GM20000 (cell line): ENCODE measurements at places on chromosomes 16 and 17.

DNA sequence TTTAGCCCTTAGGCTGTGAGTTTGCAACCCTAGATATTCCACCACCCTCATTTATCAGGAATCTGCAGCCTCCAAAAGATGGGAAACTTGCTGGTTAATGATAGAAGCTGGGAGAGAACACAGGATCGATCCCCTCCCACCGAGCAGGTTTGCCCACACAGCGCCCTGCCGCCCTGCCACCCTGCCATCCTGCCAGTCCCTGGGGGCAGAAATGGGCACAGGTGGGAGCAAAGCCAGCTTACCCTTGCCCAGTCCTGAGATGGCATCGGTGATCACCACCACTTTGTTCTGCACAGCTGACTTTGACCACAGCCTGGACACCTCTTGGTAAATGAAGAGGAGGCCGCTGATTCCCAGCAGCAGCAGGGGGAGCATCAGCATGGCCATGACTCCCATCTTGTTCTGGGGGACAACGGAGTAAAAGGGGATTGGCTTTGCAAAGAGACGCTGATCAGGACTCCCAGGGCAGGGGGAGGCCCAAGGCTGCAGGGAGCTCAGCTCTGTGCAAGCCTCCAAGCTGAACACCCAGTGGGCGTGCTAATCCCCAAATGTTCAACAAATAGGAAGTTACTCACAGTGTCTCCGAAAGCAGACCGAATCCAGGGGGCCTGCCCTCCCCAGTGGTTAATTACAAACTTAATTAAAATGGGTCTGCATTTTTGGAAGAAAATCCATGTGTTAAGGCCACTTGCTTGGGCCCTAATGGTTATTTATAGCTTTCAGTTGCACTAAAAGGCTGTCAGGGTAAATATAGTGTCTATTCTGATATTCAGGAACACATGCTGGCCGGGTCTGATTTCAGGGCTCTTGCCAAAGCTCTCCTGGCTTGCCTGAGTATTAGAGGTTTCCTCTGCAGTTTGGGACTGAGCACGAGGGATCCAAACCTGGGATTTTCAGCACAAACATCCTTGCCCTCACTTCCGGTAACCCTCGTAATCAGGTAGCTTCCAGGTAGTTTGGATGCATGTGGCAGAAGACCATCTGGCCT, at the start of gene DHRS7C:
Gene DHRS7C, minus strand, starts transcription at position 704 of the 988 bp plus-strand sequence. Its CDS starts 308 bp downstream, at position 396.
- no peak for DNase-seq

- DNase-seq: no peak
Observed at GRCh38 chr17:10748531-10749181, 18.8 kb upstream of the TMEM220 start.

- no peak for DNase-seq
Observed at GRCh38 chr17:78667091-78667490, 89.9 kb upstream of the DNAH17 start.

DNA sequence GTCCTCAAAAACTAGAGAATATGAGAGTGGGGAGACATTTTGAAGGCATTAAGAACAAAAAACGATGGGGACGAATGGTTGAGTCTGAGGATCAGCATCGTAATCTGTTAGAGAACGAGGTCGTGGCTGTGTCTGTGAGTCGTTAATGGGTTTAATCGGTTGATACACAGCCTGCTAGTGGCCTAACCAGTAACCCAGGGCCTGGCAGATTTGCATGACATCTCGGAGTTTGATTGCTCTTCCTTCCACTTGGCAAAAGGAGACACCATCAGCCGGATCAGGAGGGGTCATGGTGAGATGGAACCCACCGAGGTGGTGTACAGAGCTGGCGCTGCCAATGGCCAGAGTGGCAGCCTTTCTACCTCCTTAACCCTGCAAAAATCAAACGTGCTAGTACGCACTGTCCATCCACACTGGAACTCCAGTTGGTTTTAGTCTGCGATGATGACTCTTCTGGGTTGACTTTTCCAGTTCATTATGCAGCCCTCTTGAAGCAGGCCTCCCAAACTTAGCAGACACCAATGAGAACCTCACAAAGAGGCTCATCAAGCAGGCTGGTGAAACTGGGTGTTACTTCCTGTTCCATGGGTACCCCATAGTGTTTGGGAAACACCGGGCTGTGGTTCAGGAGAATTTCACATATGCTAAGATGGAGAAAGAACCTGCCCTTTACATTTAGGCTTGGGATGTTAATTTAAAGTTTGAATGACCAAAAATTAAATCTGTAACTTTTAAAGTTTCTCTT, 4.1 kb downstream of the HS3ST3B1 start:
- no peak for DNase-seq

GRCh38 chr16:51892293-51893007, 654.5 kb downstream of the TOX3 start:
- no peak for DNase-seq

DNA sequence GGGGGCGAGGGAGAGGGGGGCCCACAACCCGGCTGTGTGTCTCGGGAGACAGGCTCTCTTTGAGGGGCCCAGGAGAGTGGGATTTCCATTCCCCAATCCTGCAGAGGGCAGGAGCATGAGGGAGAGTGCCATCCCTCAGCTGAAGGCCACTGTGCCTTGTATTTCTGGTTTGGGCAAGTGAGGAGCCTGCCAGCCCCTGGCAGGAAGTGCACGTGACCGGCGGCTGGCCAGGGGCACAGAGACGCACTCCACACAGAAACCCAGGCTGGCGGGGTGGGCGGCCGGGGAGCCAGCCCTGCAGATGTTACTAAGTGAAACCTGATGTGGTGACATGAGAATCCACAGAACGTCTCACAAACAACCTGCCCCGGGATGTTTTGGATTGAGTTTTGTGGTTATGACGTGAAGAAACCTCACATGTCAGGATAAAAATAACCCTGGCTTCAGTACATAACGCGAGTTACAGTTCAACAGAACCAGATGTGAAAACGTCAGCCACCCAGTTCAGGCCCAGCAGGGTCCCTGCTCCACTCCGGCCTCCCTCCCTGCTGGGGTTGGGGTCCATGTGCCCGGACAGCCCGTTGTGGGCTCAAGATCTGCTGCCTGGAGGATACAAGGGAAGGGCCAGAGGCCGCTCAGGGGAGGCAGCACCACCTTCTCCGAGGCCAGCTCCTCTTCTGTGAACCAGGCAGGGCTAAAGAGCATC, 51.7 kb upstream of the MTSS2 start:
- DNase-seq: peak; percentile 86

GRCh38 chr17:27760069-27760885, 40.1 kb downstream of the NOS2 start:
- peak; percentile 59 for DNase-seq

GRCh38 chr16:3283543-3284447, 504 bp downstream of the ZNF263 start:
- DNase-seq: no peak

DNA sequence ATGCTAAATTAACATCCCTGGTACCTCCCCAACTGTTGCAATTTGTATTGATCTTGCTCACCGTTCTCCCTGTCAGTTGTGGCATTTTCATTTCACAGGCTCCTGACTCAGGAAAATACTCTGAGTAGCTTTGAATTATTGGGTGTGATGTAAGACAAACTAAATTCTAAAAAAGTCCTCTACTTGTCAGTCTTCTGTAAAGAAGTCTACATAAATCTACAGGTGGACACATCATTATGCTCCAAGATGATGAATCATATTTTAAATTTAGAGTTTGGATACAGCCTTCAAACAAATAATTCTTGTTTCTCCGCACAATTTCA, 47.2 kb downstream of the MARCHF10 start:
- DNase-seq: no peak

DNA sequence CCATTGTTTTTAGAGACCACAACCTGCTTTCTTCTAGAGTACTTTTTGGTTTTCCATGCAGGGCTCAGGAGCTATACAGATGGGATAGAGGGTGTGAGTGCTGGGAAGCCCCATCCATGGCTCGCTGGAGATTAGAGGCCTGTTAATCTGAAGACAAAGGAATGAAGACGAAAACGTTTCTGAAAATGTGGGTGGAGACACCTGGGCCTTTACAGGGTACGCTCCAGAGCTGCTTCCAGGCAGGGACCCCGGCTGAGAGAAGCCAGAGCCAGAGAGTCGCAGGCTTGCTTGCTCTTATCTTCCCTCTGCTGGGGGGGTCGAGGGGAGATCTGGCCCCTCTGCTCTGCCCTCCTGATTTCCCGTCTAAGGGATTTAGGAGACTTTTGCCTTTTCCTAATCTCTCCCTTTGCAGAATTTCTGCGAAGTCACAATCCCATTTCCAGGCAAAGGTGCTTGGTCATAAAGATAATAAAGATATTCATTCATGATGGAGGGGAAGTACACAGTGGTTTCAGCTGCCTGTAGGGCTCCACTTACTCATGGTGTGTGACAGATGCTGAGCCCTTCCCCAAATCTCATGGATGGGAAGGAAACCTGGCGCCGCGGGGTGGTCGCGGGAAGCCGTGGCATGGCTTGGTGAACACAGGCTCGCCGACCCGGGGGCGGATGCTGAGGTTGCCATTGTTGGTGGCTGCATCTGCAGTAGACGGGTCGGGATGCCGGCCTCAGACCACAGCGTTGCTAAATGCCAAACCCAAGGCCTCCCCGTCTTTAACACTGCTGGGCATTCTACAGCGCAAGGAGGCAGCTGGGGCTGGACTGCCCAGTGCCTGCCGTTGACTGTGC, 4.8 kb upstream of the SOCS3 start:
- DNase-seq: no peak

DNA sequence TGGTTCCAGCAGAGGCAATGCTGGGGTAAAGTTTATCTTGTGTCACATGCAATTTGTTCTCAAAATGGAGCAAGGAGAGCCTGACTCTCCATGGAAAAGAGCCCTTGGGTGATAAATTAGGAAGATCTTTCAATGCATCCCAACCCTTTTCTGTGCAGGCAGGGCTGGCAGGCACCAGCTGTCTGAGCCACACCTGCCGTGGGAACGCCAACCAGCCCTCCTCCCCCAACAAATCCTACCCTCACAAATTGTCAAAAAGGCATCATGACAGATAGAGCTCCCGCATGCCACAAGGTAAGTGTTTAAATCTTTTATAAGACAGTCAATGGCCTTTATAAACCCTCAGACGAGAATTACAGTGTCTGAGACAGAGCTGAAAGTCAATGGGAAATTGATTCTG, 418.5 kb upstream of the CDH5 start:
- no peak for DNase-seq

DNA sequence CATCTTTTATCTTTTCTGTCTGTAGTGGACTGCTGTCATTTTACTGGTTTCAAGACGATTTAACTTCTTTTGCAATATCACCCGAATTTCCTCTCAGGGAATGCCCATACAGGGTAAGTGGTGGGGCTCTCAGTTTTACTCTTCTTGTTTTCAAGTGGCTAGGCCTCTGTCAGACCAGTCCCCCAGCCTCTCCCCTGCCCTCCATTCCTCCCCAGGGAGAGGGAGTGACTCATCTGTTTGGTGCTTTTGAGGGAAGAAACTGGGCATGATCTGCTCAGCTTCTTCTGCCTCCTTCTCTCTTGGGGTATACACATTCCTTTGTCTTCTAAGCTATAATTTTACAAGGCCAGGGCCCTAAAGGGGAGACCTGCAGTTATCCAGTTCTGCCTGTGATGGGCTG, 332.0 kb downstream of the CBLN1 start:
- no peak for DNase-seq

GRCh38 chr16:75099738-75100602, 16.6 kb downstream of the LDHD start:
- no peak for DNase-seq

DNA sequence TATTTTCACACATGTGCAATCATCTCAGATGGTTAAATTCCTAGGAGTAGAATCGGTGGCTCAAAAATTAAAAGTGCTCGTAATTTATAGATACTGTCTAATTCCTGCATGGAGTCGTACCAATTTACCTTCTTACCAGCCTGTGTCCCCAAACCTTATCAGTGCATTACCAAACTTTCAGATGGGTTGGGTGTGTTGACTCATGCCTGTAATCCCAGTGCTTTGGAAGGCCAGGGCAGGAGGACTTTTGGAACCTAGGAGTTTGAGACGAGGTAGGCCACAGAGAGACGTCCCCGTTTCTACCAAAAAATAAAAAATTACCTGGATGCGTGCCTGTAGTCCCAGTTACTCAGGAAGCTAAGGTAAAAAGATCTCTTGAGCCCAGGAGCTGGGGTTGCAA, 34.5 kb upstream of the GPRC5B start:
- DNase-seq: no peak

GRCh38 chr16:84729716-84730320, 30.0 kb downstream of the USP10 start:
- no peak for DNase-seq

GRCh38 chr17:43740541-43740940, 18.1 kb downstream of the SOST start:
- DNase-seq: no peak

GRCh38 chr16:85281181-85281580, 168.9 kb upstream of the CIBAR2 start:
- no peak for DNase-seq

DNA sequence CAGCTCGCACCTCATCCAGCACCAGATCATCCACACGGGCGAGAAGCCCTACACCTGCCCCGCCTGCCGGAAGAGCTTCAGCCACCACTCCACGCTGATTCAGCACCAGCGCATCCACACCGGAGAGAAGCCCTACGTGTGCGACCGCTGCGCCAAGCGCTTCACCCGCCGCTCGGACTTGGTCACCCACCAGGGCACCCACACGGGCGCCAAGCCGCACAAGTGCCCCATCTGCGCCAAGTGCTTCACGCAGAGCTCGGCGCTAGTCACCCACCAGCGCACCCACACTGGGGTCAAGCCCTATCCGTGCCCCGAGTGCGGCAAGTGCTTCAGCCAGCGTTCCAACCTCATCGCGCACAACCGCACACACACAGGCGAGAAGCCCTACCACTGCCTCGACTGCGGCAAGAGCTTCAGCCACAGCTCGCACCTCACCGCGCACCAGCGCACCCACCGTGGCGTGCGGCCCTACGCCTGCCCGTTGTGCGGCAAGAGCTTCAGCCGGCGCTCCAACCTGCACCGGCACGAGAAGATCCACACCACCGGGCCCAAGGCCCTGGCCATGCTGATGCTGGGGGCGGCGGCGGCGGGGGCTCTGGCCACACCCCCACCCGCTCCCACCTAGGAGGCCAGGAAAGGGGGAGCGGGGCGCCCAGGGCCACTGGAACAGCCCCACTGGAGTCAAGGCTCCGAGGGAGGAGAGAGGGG, 7.5 kb downstream of the ZNF205 start:
- DNase-seq: no peak

- no peak for DNase-seq
Observed at GRCh38 chr16:20647736-20648135, 49.7 kb downstream of the ACSM1 start.

GRCh38 chr17:64343071-64343774, 47.4 kb downstream of the PECAM1 start:
- DNase-seq: no peak

- no peak for DNase-seq
Observed at GRCh38 chr16:48011878-48012658, 143.7 kb downstream of the ABCC12 start.
